ENCODE measurements at places on chromosomes 5 and 9.

- no peak for DNase-seq
These were observed 51.1 kb upstream of the MIER3 start for GRCh38 chr5:57002959-57003485.

DNA sequence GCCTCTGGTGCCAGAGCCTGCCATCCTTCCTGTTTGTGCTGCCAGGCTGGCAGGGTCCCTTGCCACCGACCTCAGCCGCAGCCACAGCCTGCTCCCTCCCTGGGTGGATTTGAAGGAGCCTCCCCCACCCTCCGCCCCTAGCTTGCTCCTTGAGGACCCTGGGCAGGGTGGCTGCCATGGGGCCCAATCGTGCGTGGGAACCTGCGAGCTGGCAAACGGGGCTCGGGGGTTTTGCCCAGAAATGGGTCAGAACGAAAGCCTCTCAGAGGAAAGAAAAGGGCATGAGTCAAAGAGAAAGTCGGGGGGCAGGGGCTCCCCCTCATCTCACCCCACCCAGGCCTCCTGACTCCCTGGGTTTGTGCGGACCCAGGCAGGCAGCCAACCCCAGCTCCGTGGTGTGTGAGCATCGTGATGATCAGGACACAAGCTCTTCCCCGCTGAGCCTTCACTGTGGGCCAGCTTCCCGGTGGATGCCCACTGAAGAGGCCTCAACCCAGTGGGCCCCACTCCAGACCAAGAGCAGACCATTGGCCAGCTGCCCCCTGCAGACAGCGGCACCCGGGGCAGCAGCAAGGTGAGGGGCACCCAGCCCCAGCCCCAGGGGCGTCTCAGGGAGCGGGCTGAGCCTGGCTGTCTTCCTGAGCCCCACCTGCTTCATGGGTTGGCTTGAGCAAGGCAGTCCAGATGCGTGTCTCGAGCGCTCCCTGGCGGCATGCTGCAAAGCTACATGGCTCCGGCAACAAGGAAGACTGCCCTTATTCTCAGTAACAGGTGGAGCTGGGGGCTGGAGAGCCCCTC lies 3.0 kb upstream of the FUT7 start:
- DNase-seq: peak; percentile 80

- DNase-seq: no peak
These were observed 245.4 kb downstream of the PBX3 start for GRCh38 chr9:125992557-125992956.

GRCh38 chr5:72510610-72511181 lies 3.5 kb upstream of the ZNF366 start:
- no peak for DNase-seq

GRCh38 chr5:75510836-75511434 lies 494 bp downstream of the CERT1 start:
- no peak for DNase-seq

- DNase-seq: peak; percentile 59
These were observed 115.4 kb downstream of the LHX2 start for GRCh38 chr9:124126648-124127646.

DNA sequence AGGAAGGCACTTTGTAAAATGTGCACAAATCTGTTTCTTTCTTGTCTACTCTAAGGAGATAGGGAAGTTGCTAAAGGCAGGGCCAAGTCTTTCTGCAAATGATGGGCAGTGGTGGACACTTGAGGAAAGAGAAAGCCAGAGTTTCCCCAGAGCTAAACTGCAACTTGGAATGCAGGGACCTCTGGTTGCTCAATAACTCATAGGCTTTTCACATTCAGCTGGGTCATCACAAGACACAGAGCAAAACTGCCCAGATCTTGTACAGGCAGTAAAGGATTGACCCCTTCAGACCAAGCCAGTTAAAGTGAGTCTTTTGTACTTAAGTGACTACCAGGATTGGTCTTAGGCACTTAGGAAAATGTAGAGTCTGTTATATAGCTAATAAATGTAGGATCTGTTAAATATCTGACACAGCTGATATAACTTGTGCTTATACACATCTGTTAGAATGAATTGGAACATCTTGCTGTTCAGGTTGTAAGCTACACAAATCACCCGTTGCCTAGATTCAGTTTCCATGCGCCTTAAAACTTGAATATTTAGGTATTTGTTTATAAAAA lies 13.5 kb upstream of the AGXT2 start:
- DNase-seq: no peak

GRCh38 chr5:8788246-8788645 lies 757.6 kb downstream of the SEMA5A start:
- no peak for DNase-seq

- DNase-seq: no peak
These were observed 47.8 kb downstream of the SLC1A1 start for GRCh38 chr9:4538107-4538506.

DNA sequence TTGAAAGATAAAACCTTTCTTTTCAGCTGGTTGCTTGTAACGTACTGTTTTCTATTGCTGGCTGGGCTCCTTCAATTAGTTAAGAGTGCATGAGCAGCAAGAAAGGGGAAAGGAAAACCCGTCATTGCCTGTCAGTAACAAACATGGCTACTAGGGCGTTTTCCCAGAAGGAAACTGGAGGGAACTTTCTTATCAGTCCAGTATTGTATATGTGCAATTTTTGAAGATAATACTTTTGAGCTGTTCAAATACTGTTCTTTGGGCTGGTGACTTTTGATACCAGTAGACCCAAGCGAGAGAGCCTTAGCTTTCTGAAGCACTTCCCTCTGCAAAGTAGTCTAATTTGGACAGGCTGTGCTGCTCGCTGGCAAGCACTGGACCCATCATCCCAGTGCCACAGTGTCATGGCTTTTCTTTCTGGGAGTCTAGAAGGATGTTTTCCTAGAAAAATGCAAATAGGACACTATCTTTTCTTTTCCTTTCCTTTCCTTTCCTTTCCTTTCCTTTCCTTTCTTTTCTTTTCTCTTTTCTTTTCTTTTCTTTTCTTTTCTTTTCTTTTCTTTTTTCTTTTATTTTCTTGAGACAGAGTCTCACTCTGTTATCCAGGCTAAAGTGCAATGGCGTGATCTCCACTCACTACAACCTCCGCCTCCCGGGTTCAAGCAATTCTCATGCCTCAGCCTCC lies 149.9 kb upstream of the SMIM23 start:
- no peak for DNase-seq

DNA sequence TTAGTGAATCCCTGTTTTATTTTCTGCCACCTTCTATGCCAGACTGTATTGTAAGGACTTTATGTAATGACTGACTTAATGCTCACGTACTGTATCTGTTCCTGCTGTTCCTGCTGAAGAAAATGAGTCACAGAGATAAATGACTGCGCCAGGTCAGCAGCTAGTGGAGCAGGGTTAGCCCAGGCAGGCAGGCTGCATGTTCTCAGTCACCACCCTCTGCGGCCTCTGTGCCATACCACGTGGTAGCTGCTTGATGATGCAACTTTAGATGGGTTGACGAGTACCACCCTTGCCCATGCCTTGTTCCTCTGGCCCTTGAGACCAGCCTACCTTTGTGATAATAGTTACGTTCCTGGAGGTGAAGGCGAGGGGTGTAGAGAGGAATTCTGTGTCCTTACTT lies 161.9 kb downstream of the TRIO start:
- DNase-seq: no peak

DNA sequence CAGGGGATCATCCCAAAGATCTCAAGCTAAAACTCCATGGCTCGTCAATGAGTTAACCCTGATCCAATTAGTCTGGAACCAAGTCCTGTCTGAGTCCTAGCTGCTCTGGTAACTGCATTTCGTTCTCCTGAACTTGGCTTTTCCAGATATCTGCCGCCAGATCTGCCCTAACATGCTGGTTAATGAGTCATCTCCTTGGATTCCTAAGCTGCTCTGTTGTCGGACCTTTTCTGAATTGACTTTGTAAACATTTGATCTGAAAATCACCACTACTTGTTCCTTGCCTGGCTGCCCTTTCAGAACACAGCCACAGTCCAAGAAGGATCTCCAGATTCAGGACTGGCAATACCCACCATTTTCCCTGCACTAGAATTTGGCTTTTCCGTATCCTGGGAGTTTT lies 473.0 kb downstream of the ZSWIM6 start:
- no peak for DNase-seq

DNA sequence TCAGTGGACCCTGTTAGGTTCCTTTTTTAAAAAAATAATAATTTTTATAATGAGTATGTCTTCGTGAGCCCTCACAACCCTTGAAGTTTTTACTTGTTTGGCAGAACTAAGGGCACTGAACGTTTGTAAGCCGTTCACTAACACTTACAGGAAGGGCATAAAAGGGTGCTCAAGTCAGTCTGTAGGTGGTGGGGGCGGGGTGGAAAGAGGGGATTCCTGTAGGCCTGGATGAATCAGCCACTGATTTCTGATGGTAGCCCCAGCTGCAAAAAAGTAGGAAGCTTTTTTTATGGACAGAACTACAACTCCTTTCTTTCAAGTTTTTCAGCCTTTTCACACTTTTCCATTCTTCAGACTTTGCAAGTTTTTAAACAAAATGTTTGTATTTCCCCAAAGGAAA lies 35.8 kb downstream of the PIK3R1 start:
- DNase-seq: peak; percentile 35

GRCh38 chr5:143244000-143244736 lies 159.3 kb downstream of the NR3C1 start:
- no peak for DNase-seq

- no peak for DNase-seq
These were observed 127.2 kb upstream of the SLC44A1 start for GRCh38 chr9:105117234-105117633.

- DNase-seq: no peak
These were observed 159.8 kb upstream of the PHYKPL start for GRCh38 chr5:178392386-178392785.

DNA sequence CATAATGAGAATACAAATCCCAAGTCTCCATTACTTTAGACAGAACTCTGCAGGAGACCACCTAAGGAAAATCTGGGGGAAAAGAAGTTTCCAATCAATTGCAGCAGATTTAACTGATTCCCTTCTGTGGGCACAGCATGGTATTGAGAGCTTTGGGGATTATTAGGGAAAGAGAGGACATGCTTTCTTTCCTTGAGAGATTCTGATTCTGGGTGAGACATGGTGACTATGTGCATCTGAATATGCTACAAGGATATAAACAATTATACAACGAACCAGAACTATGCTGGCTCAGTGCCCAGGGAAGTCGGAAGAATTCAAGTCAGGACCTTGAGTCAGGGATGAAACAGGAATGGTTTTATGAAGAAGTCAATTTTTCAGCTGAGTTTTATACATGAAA lies 183.7 kb downstream of the PDE4D start:
- DNase-seq: no peak

DNA sequence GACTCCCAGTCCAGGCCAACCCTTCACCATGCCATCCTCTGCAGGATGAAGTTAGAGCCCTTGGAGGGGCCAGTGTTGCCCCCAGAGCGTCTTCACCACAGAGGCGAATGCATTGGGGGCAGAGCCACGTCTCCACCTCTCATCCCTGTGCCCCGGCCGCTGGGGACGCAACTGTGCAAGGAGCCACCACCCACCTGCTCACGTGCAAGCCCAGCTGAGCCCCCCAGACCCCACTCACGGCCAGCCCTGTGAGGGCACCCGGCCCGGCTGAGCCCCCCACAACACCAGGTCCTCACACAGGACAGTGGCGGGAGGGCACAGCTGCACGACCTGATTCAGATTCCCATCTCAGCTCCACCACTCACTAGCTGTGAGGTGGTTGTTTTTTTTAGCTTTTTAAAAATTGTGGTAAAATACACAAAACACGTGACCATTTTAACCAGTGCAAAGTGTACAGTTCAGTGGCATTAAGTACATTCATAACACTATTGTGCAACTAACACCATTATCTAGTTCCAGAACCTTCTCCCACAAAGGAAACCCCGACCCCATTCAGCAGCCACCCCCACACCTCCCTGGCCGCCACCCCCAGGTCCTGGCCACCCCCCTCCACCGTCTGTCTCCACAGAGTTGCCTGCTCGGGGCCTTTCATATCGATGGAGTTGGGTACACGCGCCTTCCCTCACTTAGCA lies 33.5 kb upstream of the UBAC1 start:
- DNase-seq: no peak

- DNase-seq: no peak
These were observed 59.8 kb downstream of the BAAT start for GRCh38 chr9:101325053-101325452.

- DNase-seq: no peak
These were observed 131.8 kb downstream of the PCSK5 start for GRCh38 chr9:76022317-76022716.

DNA sequence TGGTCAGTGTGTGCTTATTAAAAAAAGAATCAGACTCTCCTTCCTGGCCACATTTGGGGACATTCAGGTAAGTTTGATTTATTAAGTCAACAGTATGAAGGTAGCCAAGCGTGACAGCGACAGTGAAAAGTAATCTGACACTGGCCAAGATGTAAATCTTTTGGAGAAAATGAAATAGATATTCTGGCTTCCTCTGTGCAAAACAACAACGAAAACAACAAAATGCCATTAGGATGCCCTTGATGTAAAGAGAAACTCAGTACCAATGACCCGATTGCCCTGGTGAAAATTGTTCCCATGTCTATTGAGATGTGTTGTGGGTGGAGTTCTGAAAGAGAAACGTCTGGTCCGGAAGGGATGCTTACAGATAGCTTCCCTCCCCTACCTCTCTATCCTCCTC lies 267.8 kb downstream of the MAT2B start:
- no peak for DNase-seq

DNA sequence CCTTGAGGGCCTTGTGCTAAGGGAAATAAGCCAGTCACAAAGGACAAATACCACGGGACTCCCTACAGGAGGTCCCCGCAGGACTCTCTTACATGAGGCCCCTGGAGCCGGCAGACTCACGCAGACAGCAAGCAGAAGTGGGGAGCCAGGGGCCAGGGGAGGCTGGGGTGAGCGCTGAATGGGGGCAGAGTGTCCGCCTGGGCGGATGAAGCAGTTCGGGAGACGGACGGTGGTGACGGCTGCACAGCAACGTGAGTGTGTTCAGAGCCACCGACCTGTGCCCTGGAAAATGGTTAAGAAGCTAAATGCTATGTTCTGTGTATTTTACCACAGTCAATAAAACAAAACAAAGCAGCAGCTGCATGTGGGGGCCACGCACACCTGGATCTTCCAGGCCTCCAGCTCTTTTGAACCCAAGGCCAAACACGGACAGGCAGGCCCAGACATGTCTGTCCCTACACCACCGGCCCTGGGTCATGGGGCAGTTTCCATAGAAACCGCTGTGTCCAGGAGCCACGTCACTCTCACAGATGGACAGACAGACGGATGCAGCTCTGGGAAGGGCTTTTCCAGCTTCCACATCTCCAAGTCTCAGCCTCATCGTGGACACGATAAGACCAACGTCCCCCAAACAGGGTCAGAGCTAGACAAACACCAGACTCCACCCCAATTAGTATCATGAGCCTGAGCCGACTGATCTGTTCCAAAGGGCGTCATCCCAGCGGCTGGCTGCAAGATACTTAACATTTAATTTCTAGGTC lies 103.9 kb downstream of the VAV2 start:
- DNase-seq: no peak

Data from activated CD4-positive, alpha-beta T cell treated with anti-CD3 and anti-CD28 coated beads for 1 hour (primary cell).